ENCODE measurements at places on chromosomes 3 and 15.

DNA sequence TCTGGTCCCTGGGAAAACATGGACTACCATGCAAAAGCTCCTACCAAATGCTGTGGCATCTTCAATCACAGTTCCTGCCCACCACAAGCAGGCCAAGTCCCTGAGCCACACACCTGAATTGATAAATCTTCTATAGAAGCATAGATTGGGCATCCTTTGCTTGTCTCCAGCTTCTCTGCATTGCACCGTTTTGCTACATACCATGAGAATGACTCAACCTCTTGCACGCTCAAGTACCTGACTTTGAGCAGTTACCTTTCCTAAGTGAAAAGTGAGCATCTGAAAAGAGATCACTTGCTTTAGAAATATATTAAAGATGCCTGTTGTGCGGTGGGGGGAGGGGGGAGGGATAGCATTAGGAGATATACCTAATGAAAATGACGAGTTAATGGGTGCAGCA is 31.3 kb downstream of the GATM start:
- peak; percentile 31 for DNase-seq

- DNase-seq: peak; percentile 49
Measured at GRCh38 chr3:108208831-108209230, 13.4 kb downstream of the IFT57 start.

- DNase-seq: no peak
Measured at GRCh38 chr15:71691458-71692417, 118.6 kb upstream of the NR2E3 start.

GRCh38 chr3:197431346-197431910 is 124.3 kb downstream of the BDH1 start:
- no peak for DNase-seq

DNA sequence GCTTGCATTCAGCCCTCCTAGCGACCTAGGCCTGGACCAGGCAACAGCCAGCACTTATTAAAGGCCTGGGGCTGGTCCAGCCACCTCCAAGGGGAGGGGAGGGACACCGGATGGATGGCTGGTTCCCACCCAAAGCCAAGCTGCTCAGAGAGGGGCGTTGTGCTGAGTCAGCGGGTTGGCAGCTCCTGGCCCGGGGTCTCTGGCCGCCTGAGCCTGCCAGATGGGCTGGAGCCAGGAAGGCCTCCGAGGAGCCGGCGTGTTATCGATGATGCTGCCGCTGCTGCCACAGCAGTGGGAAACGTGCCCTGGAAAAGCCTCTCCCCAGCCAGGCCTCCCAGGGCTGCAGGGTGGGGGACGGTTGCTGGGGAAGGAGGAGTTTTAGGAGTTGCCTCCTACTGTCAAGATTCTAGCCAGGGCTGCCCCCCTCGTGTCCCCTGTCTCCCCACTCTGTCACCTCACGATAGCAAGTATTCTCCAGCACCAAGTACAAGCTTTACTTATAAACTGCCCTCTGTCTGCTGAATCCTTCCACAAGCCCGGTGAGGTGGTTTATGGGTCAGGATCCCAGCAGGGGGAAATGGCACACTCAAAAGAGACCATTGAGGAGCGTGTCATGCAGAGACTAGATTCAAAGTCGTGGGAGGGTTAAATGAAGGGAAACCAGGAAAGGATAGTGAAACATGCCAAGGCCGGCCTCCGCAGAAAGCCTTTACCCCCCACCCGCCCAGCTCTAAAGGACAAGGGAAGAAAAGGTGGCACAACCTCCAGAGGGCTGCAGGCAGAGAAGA is 43.2 kb upstream of the TSEN2 start:
- DNase-seq: no peak

- no peak for DNase-seq
Measured at GRCh38 chr3:65728138-65728537, 310.6 kb downstream of the MAGI1 start.

DNA sequence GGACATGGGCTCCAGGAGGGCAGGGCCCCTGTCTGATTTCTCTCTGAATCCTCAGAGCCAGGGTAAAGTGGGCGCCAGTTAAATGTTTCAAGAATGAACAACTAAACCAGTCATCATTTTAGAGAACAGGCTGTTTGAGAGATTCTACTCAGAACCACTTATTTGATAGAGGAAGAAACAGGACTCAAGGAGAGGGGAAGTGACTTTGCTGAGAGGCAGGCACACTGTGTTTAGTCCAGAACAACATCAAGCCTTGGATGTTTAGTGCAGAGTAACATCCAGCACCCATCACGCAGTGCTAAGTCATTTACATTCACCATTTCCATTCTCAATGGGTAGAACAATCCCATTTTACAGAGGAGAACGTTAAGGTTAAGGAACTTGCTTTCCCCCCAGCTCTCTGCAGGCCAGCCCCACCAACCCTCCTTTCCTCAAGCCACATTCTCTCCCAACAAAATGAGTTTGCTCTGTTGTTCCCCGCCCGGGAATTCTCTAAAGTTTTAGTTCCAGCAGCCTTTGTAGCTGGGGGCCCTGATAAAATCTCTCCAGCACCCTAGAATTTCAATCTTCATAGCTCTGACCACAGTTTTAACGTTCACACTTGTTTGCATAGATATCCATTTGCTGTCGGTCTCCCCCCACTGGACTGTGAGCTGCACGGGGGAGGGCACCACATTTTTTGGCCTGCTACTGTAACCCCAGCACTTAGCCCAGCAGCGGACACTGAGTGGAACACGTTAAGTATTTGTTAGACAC is 962 bp downstream of the NMNAT3 start:
- no peak for DNase-seq

DNA sequence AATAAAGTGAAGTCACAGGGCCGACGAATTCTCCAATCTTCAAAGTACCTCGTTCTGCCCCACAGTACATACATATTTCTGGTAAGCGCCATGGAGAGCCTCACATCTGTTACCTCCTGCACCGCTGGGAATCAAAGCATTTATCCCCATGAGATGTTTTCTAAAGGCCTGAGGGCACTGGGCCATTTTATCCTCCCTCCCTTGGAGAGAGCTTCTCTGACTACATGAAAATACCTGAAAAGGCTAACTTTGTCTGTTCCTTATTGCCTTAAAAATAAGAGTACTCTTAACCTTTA is 148.1 kb downstream of the RORA start:
- peak; percentile 37 for DNase-seq

DNA sequence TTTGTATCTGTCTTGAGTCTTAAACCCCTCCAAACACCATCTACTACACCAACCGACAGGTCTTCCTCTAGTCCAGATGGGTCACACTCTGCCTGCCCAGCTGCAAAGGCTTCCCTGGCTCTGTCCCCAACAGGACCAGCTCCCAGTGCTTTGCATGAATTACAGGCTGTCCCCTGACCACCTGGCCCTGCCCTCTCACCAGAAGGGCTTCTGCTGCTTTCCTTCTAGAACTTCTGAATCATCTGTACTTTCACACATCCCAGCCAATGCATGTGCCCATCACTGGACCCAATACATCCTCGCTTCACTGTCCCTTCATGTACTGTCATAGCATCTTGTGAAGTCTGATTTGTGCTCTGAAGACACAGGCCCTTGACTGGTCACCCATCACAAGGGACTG is 53.6 kb downstream of the HOMER2 start:
- no peak for DNase-seq

DNA sequence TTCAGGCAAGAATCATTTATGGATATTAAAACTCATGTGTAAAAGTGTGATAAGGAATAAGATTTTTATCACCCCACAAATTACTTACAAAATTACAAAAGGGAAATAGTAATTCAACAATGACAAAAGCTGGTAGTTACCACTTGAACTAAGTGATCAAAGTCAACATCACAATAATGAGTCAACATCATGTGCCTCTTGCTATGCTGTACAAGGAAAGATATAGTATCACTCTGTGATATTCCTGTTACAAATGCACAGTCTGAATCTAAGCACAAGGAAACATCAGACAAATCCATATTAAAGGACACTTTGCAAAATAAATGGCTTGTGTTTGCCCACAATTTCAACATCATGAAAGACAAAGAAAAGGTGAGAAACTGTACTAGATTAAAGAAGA is 90.5 kb upstream of the PLCL2 start:
- peak; percentile 62 for DNase-seq

DNA sequence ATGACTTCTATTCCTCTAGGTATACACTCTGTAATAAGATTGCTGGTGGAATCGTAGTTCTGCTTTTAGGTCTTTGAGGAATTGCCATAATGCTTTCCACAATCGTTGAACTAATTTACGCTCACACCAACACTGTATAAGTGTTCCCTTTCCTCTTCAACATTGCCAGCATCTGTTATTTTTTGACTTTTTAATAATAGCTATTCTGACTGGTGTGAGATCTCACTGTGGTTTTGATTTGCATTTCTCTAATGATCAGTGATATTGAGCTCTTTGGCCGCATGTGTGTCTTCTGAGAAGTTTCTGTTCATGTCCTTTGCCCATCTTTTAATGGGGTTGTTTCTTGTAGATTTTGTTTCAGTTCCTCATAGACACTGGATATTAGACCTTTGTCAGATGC is 12.8 kb downstream of the NXPE3 start:
- DNase-seq: no peak

DNA sequence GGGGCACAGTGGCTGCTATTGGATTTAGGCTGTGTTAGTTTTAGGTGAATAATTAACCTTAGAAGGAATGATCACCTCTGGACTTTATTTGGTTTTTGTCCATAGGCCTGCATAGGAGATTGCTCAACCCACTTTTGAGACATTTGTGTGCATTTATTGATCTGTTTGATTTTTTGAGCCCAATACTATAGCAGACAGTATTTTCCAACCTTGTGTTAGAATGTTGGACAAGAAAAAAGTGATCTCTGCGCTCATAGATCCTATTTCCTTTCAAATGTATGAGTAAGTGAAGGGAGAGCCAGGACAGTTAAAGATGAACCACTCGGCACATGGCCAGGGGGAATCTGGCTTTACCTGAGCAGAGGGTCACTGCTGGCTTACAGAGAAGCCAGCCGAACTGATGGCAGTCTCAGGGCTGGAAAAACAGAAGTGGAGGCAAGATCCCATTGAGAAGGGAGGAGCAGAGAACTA is 8.8 kb upstream of the TOPBP1 start:
- DNase-seq: no peak

DNA sequence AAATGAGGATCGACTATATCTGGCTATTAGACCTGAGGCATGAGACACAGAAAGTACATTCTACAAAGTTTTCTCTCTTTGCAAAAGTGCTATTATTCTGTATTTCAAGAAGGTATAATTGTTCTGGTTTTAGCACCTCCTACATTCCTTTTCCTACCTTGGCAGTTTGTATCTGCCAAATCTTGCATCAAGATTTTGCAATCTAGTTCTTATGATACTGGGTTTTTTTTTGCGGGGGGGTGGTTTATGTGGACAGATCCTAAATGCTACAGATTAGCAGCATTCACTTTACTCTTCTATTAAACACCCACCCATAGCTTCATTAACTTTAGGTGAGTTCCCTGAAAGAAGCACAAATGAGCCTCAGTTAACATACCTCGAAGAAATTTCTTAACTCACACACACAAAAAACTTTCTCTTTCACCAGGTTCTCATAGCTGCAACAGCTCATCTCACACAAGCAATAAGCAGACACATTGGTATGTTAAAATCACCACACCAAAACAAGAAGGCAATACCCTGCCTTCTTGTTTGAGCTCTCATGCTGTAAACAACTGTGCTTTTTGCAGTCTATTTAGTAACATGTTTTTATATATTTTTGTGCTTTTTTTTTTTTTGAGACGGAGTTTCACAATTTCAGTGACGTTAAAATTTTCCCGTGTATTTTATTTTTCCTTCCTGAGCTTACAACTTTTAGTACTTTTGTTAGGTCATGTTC is 73.0 kb upstream of the VGLL4 start:
- DNase-seq: no peak

DNA sequence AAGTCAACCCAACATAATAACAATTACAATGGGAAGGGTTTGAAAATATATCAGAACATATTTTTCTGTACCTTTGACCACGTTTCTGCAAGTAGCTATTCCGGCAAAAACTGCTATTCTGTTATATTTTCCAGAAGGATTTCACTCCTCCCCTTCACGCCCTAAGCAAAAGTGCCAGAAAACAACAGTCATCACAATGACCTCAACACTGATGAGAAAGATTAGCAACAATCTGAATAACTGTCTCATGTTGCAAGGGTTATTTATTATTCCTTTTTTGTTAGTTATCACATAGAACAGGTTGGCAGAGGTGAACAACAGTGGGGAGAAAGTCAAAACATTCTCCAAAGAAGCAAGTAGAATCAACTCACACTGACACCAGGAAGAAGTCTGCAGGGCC is 269.4 kb upstream of the ARRDC4 start:
- no peak for DNase-seq

- no peak for DNase-seq
Measured at GRCh38 chr3:172546105-172546504, 22.9 kb upstream of the TNFSF10 start.

- no peak for DNase-seq
Measured at GRCh38 chr3:195162033-195162669, 108.8 kb downstream of the XXYLT1 start.

- DNase-seq: no peak
Measured at GRCh38 chr3:65493371-65493882, 545.3 kb downstream of the MAGI1 start.

- DNase-seq: no peak
Measured at GRCh38 chr3:52649461-52650210, 36.1 kb downstream of the PBRM1 start.

Measured in DMS53 (cell line).